ENCODE measurements at places on chromosomes 2 and 18.

DNA sequence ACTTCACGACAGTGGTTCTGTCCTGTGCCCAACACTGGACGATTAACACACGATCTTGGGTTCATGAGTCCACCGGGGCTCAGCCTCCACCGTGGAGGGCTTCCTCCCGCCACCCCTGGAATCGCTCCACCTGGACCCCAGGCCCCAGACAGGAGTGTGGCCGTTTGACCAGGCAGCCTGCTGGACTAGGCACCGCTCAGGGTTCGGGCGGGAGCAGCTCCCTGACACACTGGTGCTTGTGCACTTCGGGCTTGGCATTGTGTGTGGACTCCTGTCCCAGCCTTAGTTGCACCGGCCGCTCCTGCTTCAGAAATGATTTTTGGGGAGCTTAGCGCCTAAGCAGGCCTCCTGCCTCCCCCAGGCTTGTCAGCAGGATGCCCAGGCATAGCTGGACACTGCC is 617.4 kb upstream of the SALL3 start:
- DNase-seq = no peak

- DNase-seq = no peak
These were observed 87.9 kb downstream of the ZNF804A start for GRCh38 chr2:184685999-184686841.

GRCh38 chr18:21284540-21284939 is 42.5 kb downstream of the GREB1L start:
- no peak for DNase-seq

DNA sequence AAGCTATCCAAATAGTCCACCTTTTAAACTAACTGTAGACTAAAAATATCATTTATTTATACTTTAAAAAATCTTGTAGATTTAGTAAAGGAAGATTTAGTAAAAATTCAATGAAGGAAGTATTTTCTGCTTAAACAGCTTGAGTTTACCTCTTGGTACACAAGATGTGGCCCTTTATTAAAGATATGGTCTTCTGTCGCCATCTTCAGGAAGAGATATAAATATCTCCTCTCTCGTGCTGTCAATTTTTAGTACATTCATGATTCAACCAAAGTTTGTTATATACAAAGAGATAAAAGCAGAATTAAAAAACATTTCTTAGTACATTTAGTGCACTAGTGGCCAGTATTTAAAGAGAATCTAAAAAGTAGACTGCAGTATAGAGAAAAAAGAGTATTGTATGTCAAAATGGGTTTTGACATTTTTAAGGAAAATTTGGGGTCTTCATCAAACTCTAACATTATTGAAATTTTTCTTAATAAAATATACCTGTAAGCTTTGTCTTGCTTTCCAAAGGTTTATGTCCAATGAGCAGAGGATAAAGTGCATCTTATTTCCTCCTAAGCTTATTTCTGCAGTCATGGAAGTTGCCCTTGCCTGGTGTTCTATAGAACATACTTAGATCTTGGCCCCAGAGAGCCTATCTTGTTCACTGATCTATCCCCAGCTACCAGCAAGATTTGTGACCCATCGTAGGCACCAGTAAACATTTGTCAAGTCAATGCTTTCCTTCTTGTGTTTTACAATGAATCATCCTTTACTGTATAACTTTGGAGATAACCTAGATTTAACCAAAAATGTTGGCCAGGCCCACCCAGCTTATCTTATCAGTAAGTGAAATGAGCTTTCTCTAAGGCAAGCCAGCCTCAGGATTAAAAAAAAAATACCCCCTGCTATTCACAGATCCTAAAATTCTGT is 18.5 kb upstream of the EML6 start:
- no peak for DNase-seq

DNA sequence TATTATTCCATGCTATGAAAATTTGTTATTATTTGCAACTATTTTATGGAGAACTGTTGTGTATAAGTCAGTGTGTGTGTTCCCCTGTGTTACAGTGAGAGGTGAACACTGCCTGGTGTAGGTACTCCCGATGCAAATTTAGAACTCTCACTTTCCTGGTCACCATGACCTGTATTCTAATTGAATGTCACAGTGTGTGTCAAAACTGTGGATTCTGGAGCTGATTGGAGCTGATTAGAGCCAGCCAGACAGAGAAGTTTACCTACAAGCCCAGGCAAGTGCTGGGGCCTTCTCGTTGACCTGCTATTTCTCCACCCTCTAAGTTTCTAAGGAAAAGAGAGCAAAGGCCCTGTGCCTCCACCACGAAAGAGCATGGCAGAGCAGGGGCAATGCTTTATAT is 216.0 kb downstream of the NYAP2 start:
- DNase-seq = no peak

GRCh38 chr2:120677696-120678247 is 57.9 kb upstream of the GLI2 start:
- DNase-seq = no peak

GRCh38 chr2:222561151-222561550 is 94.7 kb downstream of the FARSB start:
- DNase-seq = no peak

DNA sequence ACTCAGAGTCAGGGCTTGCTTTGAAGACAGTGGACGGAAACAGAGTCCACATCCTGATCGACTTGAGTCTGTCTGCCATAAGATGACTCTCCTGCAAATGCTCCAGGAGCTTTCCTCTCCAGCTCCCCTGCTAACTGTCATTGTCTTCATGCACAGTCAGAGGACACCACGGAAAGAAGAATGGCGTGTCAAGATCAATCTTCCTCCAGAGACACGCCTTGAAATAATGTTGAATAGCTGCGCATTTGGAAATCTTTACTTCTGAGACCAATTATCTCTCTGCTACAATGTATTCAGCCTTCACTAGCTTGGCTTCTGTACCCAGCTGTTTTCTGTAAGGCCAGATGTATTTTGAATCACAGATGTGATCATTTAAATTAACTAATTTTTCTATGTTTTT is 457.2 kb downstream of the CDH2 start:
- no peak for DNase-seq

GRCh38 chr2:159614534-159615366 is 1.6 kb downstream of the BAZ2B start:
- DNase-seq = no peak

DNA sequence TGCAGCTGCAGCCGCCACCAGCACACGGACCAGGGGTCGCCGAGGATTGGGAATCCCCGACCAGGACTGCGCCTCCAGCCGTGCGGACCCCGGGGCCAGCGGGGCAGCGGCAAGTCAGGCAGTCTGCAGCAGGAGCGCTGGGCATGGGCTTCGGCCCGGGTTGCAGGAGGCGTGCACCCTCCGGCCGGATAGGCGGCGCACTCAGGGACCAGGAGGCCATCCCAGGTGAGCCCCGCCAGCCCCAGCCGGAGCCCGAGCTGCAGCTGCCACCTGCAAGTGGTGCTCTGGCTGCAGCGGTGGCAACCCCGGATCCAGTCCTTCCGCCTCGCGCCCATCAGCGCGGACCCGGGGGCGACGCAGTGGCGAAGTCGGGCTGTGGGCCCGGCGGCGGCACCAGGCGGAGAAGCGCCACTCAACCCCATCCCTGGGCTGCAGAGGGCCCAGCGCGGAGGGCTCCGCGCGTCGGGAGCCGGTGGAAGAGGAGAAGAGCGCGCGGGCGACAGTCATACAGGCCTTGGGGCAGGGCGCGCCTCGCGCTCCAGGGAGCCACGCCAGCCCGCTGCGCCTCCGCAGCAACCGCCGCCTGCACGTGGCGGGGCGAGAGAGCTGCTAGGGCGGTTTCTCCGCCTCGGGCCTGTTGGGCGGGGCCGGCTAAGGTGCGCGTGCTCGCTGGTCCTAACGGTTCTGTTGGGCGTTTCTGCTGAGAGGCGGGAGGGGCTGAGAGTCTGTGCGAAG is 73.8 kb downstream of the RPIA start:
- no peak for DNase-seq

DNA sequence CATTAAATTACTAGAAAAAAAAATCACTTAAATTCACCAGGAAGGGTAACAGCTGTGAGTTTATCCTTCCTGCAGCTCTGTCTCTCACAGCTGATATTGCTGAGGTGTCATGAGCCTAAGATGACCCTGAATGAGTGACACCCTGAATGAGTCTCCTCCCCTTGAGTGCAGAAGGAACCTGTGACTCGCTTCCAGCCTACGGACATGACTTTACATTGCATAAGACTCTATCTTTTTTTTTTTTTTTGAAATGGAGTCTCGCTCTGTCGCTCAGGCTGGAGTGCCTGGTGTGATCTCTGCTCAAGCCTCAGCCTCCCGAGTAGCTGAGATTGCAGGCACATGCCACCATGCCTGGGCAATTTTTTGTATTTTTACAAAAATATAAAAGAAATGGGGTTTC is 14.1 kb downstream of the MRO start:
- DNase-seq = no peak

GRCh38 chr2:216658757-216659156 is 25.5 kb downstream of the IGFBP2 start:
- no peak for DNase-seq

DNA sequence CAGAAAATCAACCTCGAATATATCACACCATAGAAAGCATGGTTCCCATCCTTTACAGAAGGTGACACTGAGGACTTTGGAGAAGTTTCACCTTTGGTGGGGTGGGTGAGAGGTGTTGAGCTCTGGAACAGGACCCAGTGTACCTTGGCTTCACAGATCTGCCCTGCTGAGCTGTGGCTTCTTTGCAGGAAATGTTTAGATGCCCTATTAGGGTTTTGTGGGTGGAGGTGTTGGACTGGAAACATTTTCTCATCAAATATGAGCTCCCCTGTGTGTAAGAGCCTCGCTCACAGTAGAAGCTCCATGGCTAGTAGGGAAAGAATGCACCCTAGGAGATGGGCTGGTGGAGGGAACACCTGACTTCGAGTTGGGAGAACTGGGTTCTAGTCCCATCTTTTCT is 55.6 kb downstream of the RPL37A start:
- no peak for DNase-seq

- DNase-seq = no peak
These were observed 82.1 kb upstream of the TANK start for GRCh38 chr2:161078211-161078539.

GRCh38 chr18:68724021-68724420 is 9.1 kb upstream of the TMX3 start:
- no peak for DNase-seq

GRCh38 chr18:50284255-50284885 is 3.0 kb upstream of the MBD1 start:
- DNase-seq = no peak

DNA sequence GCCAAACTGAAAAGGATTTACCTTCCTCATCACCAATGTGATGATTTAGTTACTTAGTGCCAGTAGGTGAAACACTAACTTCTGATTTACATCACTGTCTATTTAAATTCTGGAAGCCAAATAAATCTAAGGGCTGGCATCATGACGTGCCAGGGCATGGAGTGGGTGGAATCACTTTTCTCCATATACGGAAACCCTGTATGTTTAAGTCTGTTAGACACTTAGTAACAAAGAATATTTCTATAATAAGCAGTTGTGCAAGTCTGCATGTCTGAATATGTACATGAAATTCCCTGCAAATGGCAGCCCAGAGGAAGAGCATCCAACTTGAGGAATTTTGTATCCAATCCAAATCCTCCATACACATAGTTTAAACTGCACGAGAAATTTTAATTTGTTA is 243.1 kb upstream of the SMAD7 start:
- DNase-seq = no peak

- DNase-seq = no peak
These were observed 307.4 kb downstream of the CTNNA2 start for GRCh38 chr2:79820281-79820680.

GRCh38 chr2:118340103-118340502 is 251.8 kb downstream of the INSIG2 start:
- DNase-seq = no peak

DNA sequence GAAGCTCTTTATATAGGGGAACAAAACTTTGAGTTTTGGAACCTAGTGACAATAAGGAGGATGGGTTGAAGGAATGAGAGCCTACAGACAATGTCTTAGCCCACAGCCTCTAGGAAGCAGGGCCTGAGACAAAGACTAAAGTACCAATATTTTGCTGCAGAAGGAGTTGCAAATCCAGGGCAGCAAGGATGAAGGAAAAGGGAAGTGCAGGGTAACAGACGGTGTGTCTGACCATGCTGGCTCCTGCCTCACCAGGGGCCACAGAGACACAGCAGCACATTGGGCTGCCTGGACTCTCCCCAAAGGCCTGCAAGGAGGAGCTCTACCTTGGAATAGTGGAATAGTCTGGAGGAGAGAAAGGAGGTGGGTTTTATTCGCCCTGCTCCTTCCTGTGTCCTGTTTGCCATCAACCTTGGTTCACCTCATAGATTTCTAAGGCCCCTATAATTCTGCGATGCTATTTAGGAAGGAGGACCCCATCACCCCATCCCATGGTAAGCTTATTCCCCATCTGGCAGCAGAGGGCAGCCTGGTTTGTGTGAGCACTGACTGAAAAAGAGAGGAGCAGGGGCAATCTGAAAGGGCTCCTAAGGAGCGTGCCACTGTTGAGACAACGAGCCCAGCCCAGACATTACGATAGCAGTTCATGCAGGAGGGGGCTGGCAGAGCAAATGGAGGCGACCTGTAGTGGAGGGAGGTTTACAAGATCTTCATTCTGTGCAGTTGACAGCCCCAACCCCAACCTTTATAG is 143.4 kb downstream of the MGAT5 start:
- no peak for DNase-seq

DNA sequence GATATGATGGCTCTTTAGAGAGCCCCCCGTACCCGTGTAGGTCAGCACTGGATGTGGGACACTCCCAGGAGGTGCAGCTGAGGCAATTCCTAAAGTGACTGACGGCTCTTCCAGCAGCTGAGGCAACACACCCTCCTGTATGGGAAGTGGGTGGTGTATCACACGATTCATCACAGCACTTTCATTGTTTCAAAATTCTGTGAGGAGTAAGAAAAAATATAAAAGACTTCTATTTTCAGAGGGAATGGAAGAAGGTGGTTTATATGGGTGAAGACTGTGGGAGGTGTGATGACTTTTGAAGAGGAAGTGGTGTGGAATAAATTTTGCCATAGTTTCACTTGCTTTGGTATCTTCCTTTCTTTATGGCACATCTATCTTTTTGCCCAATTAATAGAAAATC is 22.3 kb downstream of the QPCT start:
- DNase-seq = no peak

- no peak for DNase-seq
These were observed 1787.0 kb upstream of the PIK3C3 start for GRCh38 chr18:40168026-40168425.
